Cortex of kidney (tissue), 1 donor: ENCODE measurements at places on chromosomes 6 and 20.

DNA sequence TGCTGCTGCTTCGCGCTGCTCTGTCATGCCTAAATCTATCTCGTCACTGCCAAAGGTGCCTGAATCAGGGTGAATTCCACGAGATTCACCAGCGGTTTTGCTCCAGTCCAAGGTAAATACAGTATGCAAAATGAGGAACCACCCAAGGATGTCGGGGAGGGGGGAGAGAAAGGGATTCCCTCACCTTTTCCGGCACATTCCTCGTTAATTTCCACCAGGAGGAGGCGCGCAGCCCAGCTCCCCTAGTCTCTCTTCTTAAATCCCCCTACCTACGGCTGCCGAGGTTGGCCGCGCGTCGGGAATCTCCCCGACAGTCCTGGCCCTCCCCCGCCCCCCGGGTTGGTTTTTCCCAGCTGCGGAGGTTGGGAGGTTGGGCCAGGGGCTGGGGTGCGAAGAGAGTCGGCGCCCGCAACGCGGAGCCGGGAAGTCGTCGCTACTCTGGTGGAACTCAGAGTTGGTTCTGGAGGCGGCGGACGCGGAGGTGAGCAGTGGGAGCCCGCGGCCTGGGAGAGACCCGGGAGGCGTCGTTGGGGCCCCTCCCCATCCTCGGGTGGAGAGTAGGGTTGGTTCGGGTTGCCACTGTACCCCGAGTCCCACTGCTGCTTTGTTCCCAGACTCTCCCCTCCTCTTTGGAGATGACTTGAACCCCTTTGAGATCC is at the start of gene TPBG:
TSS of gene TPBG (plus strand) at position 390 of the 659 bp plus-strand sequence. CDS start 1,145 bp downstream, outside the sequence.
- no peak for DNase-seq

DNA sequence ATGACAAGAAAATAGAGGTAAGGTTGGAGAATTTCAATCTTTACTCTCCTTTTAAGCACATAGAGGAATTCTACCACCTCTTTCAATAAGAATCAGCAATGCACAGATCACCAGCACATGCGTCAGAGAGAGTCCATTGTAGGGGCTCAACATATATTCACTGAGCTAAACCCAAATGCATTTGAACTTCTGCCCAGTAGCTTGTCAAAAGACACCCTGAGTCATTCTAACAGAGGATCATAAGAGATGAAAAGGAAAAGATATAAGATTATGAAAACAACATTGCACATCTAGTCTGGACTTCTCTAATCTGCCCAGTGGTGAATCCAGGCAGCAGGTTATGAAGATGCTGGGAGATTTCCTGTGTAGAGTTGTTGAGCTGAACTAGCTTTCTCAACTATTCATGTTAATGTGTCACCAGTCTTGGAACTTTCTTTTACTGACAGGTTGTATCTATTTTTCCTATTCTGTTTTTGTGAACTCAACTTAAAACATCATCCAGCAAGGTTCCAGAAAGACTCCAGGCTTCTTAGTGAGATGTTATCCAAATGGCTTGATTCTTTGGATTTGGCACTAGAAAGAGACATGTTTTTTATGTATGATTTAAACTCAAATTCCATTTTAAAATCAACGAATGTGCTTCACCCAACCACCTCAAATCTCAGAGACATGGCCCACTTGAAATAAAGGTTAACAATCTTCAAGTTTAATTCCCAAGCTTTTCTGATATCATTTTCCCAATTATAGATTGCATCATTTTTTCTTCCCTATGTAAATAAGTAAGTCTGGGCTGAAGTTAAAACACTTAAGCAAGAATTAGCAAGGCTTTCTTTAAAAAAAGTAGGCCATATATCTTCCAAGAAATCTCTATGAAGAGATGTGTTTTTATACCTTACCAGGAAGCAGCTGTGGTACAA is 89.3 kb downstream of the TSHZ2 start:
- no peak for DNase-seq

DNA sequence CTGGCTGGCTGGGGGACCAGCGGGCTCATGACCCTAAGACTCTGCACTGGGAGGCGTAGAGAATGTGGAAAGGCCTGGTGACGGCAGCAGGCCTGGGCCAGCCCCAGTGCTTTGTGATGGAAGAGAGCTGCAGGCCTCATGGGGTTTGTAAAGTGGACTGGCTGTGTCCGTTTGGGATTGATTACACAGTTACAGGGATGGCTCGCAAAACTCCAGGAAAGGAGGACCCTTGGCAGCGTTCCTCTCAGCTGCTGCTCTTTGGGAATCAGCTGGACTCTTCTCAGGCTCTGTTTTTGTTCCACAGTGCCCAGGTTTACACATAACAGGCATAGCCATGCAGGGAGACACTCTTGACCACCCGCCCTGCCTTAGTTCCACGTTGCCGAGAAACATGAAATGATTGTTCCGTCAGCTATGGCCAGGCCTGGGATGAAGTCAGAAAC is 89.0 kb downstream of the SLX4IP start:
- no peak for DNase-seq

- DNase-seq: no peak
Observed at GRCh38 chr6:24205020-24205492, 79.0 kb downstream of the NRSN1 start.

DNA sequence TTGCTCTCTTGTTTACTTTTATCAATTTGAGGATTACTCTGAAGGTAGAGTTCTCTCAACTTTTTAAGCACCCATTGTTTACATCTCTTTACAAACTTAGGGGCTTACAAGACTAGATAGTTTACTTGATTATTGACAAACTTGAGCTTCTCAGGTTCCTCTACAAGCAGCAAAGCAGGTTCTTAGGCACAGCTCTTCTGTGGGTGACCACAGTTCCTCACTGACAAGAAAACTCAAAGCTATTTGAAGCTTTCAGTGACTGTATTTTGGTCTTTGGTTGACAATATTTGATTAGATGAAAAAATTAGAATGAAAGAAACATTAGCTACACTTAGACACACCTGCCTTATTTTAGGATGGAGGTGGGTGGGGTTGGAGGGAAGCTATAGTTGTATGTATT is 327.3 kb upstream of the RUNX2 start:
- DNase-seq: no peak

DNA sequence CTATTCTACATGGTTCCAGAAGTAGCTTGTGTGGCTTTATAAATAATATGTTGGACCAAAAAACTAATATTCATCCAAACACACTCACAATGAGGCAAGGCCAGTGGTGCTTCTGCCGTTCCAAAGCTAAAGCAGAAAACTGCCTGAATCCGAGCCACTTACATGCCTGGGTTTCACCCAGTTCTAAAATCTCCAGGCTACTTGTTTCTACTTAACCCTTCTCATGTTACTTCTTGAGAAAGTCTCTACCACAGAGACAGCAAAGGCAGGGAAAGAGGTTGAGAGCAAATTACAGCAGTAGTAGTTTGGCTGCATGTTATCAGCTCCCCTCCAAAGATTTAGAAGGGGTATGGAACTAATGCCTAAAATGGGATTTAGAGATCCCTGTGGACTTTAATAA is 62.0 kb downstream of the FAXC start:
- no peak for DNase-seq

- DNase-seq: no peak
Observed at GRCh38 chr6:168116438-168116974, 37.5 kb upstream of the FRMD1 start.

GRCh38 chr20:41276317-41276751 is 41.2 kb downstream of the ZHX3 start:
- no peak for DNase-seq

GRCh38 chr20:871948-872347 is 38.4 kb downstream of the FAM110A start:
- DNase-seq: no peak

DNA sequence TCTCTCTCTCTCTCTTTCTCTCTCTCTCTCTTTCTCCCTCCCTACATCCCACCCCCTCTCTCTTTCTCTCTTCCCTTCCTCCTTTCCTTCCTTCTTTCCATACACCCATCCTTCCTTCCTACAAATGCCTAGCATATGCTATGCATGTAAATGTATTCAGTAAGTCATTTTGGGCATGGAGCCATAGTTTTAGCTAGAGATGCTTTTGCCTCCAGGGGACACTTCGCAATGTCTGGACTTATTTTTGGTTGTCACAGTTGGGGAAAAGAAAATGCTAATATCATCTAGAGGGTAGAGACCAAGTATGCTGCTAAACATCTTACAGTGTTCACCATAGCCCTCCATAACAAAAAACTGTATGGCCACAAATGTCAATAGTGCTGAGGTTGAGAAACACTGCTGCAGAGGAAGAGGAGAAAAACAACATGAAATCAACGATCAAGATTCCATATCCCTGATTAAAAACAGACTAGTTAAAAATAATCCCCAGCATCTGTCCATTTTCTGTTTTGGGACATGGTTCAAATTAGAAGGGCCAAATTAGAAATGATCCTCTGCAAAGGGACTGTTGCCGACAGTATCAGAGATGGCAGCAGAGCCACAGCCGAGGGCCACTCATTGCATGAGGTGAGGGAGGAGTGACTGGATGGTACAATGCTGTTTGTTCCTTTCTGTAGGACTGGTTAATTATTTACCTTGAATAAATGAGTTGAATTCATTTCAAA is 152.7 kb downstream of the SH3BGRL2 start:
- no peak for DNase-seq

DNA sequence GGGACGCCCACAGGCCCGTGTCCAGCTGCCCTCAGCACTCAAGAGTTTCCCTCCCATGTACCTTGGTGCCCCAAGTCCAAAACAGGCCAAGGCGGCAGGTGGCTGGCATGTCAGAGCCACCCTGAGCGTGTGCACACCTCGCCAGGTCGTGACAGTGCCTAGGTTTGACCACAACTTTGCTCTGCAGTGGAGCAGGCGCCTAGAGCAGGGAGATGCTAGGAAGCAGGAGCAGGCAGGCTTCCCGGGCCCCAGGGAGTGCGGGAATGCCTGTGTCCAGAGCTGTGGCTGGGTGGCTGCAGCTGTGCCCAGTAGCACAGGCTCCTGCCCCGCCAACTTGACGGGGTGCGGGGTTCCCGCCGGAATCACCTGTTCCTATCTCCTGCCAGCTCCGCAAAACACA is 380.8 kb upstream of the IMPG1 start:
- DNase-seq: no peak

DNA sequence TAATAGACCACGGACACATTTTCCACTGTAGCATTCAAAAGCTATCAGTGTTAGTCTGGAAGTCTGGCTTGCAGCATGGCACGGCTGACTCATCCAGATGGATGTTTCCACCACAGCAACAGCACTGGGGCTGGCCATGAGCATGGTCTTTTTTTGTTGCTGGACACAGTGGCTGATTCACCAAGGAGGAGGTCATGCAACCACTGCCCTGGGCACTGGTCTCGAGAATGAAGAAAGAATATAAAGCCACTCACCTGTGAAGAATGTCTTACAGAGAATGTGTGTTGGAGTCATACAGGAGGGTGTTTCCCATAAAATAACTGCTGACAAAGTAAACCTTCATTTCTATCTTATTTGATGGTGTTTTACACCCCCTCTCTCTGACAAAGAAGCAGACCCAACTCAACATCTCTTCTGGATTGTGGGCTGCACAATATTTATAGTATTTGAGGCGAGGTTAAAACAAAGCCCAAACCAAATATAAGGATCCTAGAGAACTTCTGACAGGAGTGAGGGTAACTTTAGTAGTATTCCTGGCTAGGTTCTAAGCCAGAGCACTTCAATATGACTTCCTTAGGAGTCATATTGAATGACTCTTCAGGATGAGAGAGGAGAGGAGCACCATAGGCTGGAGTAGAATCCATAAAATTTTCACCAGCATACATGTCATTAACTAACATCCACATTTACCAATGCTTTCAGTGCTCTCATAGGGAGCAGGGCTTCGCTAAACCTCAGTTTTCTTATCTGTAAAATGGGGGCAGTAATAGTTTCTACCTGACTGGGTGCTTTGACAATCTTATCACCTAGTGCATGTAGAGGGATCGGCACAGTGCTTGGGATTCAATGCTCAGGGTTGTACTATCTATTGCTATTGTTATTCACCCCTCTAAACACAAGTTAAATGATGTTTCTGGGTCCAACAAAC is 121.4 kb downstream of the KIF13A start:
- DNase-seq: no peak

DNA sequence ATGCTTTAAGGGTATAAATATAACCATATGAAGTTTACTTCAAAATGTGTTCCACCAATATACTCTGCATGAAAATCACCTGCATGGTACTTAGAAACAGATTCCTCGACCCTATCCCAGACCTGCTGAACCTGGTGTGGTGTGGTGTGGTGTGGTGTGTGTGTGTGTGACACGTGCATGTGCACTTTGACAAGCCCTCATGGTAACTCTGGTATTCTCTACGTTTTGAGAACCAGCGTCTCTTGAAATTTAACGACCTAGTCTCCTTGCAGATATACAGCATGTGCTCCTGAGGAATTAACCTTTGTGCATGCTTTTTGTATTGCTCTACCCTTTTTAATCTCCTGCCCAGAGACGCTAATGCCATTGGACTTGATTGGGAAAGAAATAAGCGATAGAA is 29.5 kb downstream of the GGTLC1 start:
- no peak for DNase-seq

DNA sequence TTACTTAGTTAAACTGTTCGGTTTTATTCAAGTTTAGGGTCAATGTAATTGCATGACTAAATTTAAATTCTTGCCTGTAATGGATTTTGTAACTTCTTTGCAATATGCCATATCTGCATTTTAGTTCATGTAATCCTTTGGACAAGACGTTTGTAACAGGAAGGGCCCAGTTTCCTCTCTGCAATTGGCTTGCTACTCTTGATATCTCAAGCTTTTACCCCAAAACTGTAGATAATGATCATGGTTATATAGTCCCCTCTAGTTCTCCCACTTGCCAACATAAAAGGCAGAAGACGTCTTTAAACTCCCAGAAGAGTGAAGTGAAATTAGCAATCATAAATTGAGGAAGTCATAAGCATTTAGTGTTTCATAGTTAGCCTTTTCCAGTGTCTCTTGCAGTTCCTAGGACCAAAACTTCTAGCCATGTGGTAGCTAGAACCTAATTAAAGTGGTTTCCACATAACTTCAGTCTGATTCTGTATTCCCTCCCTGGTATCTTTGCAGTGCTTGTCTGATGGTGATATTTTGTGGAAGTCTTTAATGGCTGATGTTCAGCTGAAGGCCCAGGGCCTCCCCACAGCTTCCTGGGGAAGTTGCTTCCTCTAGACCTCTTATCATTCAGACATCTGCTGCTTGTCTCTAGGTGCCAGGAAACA is 117.8 kb upstream of the SUPT3H start:
- no peak for DNase-seq

GRCh38 chr6:12160326-12160725 is 129.8 kb upstream of the EDN1 start:
- DNase-seq: no peak

DNA sequence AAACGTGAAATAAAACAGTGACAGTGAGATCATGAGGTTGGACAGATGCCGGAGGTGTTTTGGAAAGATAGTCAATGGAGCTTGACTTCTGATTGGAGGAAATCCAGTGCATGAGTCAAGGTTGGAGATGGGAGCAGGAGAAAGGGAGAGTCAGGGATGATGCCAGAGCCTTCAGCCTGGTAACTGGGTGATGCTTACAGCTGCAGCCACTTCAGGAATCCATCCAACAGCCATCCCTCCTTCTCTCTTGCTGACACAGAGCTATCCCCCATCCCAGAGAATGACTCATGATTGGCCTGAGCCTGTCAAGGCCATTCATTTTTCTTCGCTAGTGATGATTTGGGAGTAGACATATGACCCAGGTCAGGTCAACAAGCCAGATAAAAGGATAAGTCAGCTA is 112.8 kb downstream of the SAMD5 start:
- DNase-seq: no peak
